Tibial nerve (tissue), 4 donors: ENCODE measurements at places on chromosomes 1 and 21. TPM values are rescaled to one million over a fixed set of nuclear protein-coding genes. Genes with fewer than 3 reads are reported as not detected.

DNA sequence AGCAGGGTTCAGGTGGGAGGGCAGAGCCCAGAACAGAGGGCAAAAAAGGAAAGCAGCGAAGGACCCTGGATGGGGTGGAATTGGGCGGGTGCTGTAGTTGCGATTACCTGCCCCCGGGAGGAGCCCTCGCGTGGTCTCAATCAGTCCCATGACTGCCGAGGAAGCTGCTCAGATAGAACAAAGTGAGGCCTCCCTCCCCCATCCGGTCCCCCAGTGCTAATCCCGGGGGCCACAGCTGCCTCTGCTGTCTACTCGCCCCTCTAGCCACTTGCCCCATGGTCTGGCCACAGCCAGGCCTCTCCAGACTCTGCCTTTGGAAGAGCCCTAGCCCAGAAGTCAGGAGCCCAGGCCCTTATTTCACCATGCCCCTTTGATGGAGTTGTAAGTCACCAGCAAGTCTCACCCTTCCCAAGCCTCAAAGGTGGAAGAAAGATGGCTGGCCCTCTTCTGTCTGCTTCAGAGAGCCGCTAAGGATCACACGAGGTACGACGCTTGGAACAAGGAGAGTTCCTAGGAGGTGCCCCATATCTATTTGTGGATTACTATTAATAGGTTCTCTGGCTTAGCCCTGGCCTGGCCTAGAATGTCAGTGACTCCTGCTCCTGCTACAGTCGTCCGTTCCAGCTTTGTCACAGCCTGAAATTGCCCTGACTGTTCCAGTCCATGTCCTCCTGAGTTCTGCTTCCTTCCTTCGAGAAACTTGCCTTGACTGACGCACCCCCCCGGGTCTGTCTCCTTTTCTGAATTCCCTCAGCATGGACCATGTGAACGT is 16.4 kb downstream of the ECHDC2 start:
- no peak overlapping the region for H3K4me3 ChIP-seq
- DNase-seq, result no peak
- no peaks in the 10 kb centered on the region for H3K36me3 ChIP-seq
- no peak overlapping the region for H3K27ac ChIP-seq
- no peaks in the 10 kb centered on the region for H3K27me3 ChIP-seq

GBP1 gene
- 21.1 TPM for total RNA-seq

DNA sequence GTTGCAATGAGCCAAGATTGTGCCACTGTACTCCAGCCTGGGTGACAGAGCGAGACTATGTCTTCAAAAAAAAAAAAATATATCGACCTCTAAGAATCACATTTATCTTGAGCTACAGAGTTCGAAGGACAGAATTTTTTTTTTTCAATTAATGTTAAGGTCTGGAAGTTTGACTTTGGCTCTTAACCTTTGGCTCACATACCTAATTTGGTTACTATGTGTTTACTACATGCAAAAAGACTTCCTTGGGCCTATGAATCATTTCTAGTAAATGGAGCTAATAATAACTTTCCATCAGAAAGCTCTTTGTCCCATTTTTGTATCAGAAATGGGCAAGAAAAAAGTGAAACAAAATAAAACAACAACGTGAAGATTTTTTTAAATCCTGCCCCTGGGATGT is 351.2 kb downstream of the SMYD3 start:
- H3K36me3 ChIP-seq, result no peaks in the 10 kb centered on the region
- H3K27me3 ChIP-seq, result no peaks in the 10 kb centered on the region
- peaks cover 15% of the 10 kb centered on the region for H3K4me1 ChIP-seq
- no peak overlapping the region for H3K4me3 ChIP-seq
- peak overlapping the region; percentile 71 for H3K27ac ChIP-seq

DNA sequence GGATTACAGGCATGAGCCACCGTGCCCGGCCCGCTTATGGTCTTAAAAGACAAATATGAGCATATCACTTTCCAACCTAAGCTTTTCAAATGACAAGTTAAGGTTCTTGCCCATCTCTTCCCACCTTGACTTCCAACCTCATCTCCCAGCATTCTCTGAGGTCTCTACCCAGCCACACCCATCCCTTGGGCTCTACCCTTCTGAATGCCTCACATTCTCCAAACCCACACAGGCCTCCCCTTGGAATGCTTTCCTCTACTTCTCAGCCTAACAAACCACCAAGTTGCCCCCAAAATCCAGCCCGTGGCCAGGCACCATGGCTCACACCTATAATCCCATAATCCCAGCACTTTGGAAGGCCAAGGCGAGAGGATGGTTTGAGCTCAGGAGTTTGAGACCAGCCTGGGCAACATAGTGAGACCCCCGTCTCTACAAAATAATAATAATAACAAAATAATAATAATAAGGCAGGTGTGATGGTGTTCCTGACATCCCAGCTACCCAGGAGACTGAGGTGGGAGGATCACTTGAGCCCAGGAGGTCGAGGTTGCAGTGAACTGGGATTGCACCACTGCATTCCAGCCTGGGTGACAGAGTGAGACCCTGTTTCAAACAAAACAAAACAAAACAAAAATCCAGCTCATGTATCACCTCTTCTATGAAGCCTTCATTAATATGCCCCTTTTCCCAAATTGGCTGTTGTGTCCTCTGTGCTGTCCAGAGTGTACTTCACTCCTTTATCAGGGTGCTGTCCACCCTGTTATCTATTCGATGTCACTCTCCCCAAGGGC is 11.2 kb downstream of the DCST2 start:
- no peak overlapping the region for H3K27ac ChIP-seq
- no peak for DNase-seq
- no peaks in the 10 kb centered on the region for H3K27me3 ChIP-seq
- no peak overlapping the region for H3K4me3 ChIP-seq
- H3K4me1 ChIP-seq, result no peaks in the 10 kb centered on the region

GRCh38 chr1:116834595-116834994 is 75.1 kb upstream of the PTGFRN start:
- no peaks in the 10 kb centered on the region for H3K4me1 ChIP-seq
- H3K27me3 ChIP-seq, result no peaks in the 10 kb centered on the region
- no peaks in the 10 kb centered on the region for H3K36me3 ChIP-seq
- H3K4me3 ChIP-seq, result no peak overlapping the region

CHIA gene
- not detected for total RNA-seq

DNA sequence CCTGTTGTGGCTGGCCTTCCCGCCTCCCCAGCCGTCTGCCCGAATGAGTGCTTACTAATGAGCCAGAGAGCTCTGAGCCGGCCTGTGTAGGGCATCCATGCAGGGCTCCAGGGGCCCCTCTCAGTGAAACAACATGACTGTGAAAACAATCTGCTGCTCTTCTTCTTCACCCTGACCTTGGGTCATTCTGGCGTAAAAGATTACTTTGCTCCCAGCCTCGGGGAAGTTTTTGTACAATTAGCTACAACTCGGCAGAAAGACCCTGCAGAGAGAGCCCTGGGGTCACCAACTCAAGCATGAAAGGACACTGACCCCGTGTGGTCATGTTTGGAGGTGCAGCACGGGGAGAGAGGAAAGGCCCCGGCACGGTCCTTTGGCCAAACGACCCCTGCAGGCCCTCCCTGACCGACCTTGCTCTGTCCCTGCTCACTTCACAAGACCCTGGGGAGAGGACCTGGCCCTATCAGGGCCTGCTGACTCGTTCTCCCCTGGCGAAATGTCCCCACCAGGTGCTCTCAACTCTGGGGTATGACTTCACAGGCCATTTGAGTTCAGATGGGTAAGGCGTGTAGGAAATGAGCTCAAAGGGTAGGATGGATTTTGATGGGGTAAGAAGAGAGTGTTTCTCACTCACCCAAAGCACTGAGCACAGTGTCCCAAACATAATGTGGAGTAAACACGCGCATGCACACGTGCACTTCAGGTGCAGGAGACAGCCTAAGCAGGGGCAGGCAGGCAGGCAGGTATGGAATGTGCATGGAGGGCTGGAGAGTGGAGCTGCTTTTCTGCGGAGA is 22.9 kb upstream of the FAM20B start:
- DNase-seq, result peak; percentile 80
- peak overlapping the region; percentile 59 for H3K27ac ChIP-seq
- no peaks in the 10 kb centered on the region for H3K27me3 ChIP-seq
- H3K4me1 ChIP-seq, result peaks cover 12% of the 10 kb centered on the region
- H3K4me3 ChIP-seq, result peak overlapping the region; percentile 2

GRCh38 chr1:199861020-199861795 is 166.3 kb upstream of the NR5A2 start:
- no peaks in the 10 kb centered on the region for H3K4me1 ChIP-seq
- no peak overlapping the region for H3K4me3 ChIP-seq
- no peaks in the 10 kb centered on the region for H3K27me3 ChIP-seq
- H3K27ac ChIP-seq, result no peak overlapping the region

DNA sequence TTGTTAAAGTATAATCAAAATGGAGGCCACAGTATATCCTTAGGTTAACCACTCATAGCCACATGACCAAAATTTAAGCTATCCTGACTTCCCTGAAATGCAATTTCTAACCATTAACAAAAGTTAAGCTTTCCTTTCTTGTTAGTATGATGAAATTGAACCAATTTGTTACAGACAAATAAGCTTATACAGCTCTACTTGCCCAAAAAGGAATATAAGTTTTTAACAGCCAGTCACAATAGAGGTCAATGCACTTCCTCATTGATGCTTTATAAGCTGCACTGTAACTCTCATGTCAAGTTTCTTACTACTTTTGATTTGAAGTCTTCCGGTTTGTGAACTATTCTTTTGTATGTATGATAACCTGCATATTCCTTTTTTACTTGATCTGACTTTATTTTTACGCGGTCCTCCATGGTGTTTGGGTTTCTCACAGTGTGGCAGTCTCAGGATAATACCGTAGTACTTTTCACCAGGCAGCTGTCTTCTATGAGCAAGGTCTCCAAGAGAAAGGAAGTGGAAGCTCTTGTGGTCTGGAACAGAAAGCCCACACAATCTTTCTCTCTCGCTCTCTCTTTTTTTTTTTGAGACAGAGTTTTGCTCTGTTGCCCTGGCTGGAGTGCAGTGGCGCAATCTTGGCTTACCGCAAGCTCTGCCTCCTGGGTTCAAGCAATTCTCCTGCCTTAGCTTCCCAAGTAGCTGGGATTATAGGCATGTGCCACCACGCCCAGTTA is 331.6 kb downstream of the SRGAP2C start:
- no peak overlapping the region for H3K4me3 ChIP-seq
- H3K4me1 ChIP-seq, result peaks cover 14% of the 10 kb centered on the region
- no peak overlapping the region for H3K27ac ChIP-seq
- H3K27me3 ChIP-seq, result no peaks in the 10 kb centered on the region
- peak; percentile 12 for DNase-seq
- no peaks in the 10 kb centered on the region for H3K36me3 ChIP-seq

MYOG gene
- not detected for total RNA-seq

DNA sequence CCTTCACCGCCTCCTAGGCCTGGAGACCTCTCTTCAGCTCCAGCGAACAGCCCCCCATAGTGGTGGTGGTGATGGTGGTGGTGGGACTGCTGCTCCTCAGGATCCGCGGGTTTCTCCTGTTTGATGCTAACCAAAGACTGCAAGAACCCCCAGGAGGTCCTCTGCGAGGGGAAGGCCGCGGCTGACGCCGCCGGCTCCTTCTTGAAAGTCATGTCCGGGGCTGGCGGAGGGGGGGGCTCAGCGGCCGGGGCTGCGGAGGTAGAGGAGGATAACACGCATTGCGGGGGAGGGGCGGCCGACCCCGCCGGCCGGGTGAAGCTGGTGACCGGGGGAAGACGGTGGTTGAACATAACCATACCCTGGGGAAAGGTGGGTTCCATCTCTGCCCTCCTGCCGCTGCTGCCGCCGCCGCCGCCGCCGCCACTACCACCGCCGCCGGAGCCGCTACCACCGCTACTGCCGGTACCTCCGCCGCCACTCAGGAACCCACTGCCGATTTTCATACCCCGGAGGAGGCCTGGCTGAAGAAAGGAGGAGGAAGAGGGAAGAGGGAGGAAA is 554 bp downstream of the ZNF281 start:
- H3K36me3 ChIP-seq, result no peaks in the 10 kb centered on the region
- H3K27ac ChIP-seq, result peak overlapping the region; percentile 87
- H3K27me3 ChIP-seq, result no peaks in the 10 kb centered on the region
- H3K4me1 ChIP-seq, result no peaks in the 10 kb centered on the region
- DNase-seq, result no peak
